Right atrium auricular region (tissue), 2 donors: ENCODE measurements at places on chromosomes 16 and 17. TPM values are rescaled to one million over a fixed set of nuclear protein-coding genes. Genes with fewer than 3 reads are reported as not detected.

The SLC6A2 gene
- total RNA-seq = not detected

GRCh38 chr17:67427424-67427823 is 50.3 kb downstream of the PITPNC1 start:
- DNase-seq = no peak

- DNase-seq = no peak
Measured at GRCh38 chr16:28112908-28113307, 49.4 kb upstream of the GSG1L start.

GRCh38 chr16:88888461-88889387 is 22.3 kb upstream of the PABPN1L start:
- no peak for DNase-seq

The NR1D1 gene
- total RNA-seq = 9.9 TPM

- DNase-seq = no peak
Measured at GRCh38 chr16:77562497-77562896, 127.7 kb upstream of the ADAMTS18 start.

The LRRC36 gene
- 0.43 TPM for total RNA-seq

- no peak for DNase-seq
Measured at GRCh38 chr16:29146266-29146665, 161.4 kb downstream of the LAT start.

The CHST5 gene
- total RNA-seq = not detected

GRCh38 chr17:79797492-79798298 is 818 bp upstream of the CBX8 start:
- no peak for DNase-seq

GRCh38 chr16:46711106-46712058 is 21.9 kb downstream of the ORC6 start:
- no peak for DNase-seq
